Activated CD4-positive, alpha-beta T cell treated with anti-CD3 and anti-CD28 coated beads for 48 hours (primary cell): ENCODE measurements at places on chromosomes 12 and 14.

GRCh38 chr12:43293396-43293795, 258.6 kb downstream of the ADAMTS20 start:
- DNase-seq = no peak

DNA sequence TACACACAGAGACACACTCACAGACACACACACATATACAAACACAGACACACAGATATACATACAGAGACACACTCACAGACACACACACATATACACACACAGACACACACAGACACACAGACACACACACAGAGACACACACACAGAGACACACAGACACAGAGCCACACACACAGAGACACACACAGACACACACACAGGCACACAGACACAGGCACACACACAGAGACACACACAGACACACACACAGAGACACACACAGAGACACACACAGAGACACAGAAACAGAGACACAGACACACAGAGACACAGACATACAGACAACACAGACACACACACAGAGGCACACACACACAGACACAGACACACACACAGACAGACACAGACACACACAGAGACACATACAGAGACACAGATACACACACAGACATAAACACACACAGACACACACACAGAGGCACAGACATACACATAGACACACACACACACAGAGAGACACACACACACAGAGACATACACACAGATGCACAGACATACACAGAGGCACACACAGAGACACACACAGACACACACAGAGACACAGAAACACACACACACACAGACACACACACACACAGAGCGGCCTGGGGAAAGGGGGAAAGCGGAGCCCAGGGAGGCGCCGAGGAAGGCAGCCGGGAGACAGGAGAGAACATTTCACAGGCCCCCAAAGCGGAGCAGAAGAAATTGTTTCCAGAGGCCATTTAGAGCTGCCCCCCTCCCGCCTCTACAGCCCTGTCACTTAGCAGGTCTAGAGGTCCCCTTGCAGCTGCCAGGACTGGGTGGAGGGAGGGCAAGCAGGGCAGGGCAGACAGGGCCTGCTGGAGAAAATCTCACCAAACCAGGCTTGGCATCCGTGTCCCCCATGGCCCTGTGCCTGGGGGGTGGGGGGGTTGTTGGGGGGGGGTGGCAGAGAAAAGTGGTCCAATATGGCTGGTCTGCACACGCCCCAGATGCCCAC, 38.9 kb downstream of the SERPINA3 start:
- no peak for DNase-seq

- DNase-seq = no peak
Observed at GRCh38 chr14:31159682-31160296, 47.8 kb downstream of the HECTD1 start.

GRCh38 chr12:13289653-13290289, 93.2 kb downstream of the EMP1 start:
- DNase-seq = no peak

DNA sequence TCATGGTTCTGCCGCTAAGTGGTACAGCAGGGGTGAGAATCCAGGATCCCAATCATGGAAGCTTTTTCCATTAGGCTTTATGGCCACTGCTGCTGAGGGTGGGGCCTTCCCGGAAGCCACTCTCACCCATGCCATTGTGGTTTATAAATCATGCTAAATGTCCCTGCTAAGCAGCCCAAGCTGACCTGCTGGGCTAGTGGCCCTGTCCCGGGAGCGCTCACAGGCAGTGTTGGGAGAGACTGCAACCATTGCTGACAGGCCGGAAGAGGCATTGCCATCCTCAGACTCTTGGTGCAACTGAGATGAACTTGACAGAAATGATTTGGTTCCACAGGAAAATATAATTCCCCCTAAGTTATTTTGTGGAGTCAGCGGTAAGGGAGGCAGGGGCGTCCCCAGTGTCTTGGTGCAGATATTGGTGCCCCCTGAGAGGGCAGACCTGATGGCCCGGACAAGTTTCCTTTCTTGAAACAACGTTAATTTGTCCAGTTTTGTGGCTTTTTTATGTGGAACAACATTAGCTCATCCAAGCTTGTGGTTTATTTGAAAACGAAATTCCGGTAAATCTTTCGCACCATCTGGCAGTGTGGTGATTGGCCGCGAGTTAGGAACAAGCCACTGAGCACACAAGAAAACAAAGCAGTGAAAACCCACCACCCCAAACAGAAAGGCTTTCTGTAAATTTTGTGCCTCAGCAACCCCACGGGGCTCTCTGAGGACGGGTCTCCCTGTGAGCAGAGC, 82.3 kb downstream of the SSPN start:
- no peak for DNase-seq

GRCh38 chr14:105999361-106000028, 473.1 kb downstream of the TMEM121 start:
- peak; percentile 94 for DNase-seq

- DNase-seq = no peak
Observed at GRCh38 chr14:92800525-92800924, 6.4 kb downstream of the GOLGA5 start.

DNA sequence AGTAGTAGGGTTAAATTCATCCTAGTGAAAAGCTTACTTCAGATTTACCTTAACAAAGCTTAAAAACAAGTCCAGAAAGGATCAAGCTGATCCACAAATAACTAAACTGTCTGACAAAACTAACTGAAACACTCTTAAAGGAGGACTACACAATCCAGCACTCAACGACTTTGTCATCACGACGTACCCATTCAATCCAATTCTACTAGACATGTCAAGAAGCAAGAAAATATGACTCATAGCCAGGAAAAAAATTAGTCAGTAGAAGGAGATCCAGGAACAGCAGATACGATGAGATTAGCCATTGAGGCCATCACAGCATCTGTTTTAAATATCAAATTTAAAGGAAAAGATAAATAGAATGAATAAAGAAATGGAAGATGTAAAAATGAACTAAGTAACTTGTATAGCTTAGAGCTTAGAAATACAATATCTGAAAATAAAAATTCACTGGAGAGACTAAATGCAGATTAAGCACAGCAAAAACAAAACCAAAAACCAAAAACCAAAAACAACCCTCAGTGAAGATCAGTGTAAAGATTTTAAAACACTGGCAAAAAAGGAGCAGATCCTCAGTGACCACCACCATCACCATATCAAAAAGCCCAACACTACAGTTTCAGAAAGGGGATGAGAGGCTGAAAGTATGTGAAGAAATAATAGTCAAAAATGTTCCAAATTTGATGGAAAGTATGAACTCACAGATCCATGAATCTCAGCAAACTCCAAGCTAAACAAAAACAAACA, 95.0 kb upstream of the CCND2 start:
- DNase-seq = peak; percentile 34

- no peak for DNase-seq
Observed at GRCh38 chr14:74937171-74937570, 14.1 kb upstream of the RPS6KL1 start.

GRCh38 chr12:9936591-9936990, 4.4 kb upstream of the CLEC2A start:
- no peak for DNase-seq

DNA sequence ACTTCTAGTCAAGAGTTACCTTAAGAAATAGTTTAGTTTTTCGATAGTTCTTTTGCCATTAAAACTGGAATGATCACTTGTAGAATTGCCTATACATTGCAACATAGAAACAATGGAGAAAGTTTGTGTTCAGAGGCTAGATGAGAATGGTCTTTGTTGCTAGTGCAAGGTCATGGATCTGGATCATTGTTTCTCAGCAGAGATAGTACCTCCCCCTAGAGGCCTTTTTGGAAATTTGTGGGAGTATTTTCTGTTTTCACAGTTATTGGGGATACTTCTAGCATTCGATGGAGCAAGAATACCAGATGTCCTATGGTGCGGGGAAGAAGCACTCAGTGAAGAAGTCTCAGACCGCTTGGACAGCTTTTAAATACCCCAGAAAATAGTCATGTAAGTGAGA, 138.8 kb upstream of the HMGA2 start:
- no peak for DNase-seq

- DNase-seq = no peak
Observed at GRCh38 chr14:103250181-103250580, 83.9 kb upstream of the EIF5 start.

DNA sequence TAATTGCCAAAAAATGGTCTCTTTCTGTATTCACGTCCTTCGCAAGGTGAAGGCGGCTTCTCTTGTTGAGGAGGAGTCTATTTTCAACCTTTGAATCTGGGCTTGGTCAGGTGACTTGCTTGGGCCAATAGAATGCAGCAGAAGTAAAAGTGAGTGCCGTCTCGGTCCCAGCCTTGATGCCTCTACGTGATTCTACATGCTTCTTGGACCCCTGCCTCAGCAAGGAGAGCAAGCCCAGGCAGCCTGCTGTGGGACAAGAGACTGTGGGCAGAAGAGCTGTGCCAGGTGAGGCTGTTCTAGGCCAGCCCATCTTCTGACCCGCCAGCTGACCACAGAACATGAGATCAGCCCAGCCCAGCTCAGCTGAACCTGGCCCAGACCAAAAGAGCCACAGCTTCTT, 39.1 kb upstream of the CCDC63 start:
- no peak for DNase-seq

DNA sequence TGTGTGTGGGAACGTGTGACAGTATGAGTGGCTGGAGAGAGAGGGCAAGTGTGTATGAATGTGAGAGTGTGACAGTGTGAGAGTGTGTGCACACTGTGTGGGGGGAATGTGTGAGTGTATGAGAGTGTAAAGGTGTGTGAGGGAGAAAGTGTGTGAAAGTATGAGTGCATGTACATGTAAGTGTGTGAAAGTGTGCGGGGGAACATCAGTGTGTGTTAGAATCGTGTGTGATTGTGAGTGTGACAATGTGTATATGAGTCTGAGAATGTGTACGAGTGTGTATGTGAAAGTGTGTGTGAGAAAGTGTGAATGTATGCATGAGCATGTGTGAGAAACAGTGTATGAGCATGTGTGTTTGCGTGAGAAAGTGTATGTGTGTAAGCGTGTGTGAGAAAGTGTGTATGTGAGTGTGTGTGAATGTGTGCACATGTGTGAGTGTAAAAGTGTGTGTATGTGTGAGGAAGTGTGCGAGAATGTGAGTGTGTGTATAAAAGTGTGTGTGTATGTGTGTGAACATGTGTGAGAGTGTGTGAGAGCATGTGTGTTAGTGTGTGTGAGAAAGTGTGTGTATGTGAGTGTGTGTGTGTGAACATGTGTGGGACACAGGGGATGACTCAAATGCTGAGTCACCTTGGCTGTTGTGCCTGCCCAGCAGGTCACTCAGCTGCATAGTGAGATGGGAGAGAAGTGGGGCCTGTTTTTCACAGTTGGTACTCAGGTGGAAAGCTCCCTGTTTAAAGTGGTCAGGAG, 220.5 kb upstream of the TBX3 start:
- no peak for DNase-seq

DNA sequence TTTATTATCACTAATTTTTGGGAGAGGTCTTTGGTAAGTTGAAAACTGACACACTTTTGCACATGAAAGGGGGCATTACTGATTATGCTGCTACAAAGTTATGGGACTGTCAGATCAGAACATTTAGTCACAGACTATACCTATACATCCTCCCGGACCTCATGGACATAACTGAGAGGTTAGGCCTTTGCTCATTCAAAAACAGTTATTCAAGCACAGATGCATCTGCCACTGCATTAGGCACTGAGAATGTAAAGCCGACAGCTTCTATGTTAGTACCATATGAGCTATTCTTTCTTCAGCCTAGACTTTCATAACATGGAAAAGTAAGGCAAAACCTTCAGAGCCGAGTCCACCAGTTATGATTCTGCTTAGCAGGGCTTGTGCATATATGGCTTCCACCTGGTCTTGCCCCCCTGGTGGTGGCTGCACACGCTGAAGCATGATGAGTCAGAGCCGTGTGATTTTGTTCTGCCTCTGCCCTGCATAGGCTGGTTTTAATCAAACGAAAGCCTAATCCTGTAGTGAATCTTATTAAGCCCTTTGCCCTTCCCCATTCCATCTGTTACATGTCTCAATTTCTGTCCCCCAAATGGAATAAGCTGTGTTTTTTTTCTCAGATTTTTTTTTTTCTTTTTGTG, 21.8 kb upstream of the RNU6-8 start:
- peak; percentile 32 for DNase-seq

DNA sequence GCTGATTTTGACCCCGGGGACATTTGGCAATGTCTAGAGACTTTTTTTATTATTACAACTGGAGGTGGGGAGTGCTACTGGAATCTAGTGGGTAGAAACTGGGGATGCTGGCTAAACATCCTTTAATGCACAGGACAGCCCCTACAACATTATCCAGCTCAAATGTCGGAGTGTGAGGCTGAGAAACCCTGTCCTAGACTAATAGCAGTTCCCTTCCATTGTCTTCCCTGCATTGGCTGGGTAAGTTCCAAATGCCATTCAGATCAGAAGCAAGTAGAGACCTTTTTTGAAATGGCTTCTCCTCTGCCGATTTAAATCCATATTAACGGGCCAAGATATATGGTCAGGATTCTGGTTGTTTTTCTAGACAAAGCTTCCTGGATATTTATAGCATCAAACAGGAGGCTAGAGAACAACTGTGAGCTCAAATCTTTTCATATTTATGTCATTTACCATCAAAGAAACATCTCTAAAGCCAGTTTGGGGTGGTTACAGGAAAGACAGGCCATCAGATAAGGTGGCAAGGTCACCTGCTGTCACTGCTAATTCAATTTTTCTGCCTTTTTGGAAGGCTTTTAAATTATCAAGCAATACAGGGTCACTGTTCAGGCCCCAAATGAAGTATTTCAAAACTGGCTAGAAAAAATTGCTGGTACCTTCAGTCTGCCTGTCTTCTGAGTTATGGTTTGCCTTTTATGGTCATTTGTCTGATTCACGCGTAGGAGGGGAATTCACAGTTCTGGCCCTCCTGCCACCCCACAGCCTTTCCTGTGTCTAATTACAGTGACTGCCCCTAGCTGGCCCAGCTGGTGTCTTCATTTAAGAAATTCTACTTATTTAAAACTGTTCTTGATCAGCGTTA, 20.1 kb upstream of the AKAP5 start:
- peak; percentile 49 for DNase-seq

- no peak for DNase-seq
Observed at GRCh38 chr12:52496590-52497071, 3.6 kb upstream of the KRT6A start.

DNA sequence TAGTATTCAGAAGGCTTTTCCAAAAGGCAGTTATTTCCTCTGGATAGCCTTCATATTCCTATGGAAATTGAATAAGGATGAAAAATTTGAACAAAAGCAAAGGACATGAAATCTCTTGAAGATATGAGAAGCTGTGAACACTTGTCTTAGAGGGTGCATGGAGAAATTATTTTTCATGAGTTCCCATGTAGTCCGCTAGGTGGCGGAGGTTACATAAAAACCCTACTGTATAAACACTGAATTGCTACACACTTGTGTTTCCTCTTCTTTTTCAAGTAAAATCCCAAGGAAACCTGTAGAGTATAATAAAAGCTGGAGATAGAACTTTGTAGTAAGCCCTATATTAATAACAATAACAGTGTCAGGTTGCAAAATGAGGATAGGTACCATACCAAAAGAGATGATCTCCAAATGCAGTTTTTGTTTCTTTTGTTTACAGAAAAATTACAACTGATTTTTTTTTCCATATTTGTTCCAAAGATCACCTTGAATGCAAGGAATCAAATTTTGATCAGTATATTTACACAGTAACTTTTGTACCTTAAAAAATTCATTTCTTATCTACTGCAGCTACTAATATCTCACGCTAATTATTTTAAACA, 37.8 kb upstream of the OR4E1 start:
- peak; percentile 27 for DNase-seq

- DNase-seq = no peak
Observed at GRCh38 chr14:63676615-63677014, 34.9 kb upstream of the WDR89 start.
